Neural progenitor cell (in vitro differentiated cells): ENCODE measurements at places on chromosomes 7 and 10. TPM values are rescaled to one million over a fixed set of nuclear protein-coding genes. Genes with fewer than 3 reads are reported as not detected.

Gene GPRIN2
- 6.9 and 18.1 TPM in 2 replicates for total RNA-seq

Gene CXCL12
- 0.09 and 0.74 TPM in 2 replicates for total RNA-seq

Gene PNLIPRP1
- total RNA-seq: not detected in 2 replicates

DNA sequence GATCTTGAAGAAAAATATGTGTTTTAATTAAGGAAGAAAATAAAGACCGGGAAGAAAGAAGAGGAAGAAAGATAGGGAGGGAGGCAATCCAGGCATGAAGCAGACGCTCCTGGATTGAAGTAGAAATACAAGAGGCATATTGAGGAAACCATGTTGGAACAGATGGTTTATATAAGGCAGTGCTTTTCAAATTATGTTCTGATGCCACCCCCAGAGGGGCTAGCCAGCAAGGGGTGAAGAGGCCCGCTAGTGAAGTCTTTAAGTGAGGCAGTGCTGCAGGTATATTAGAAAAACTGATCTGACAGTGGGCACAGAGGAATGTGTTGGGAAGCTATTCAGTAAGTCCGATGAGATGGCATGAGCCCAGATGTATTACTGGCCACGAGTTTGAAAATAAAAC is 40.1 kb downstream of the REEP3 start:
- H3K27me3 ChIP-seq: no peaks in the 10 kb centered on the region
- H3K4me3 ChIP-seq: no peak overlapping the region
- no peak for DNase-seq
- no peaks in the 10 kb centered on the region for H3K36me3 ChIP-seq

DNA sequence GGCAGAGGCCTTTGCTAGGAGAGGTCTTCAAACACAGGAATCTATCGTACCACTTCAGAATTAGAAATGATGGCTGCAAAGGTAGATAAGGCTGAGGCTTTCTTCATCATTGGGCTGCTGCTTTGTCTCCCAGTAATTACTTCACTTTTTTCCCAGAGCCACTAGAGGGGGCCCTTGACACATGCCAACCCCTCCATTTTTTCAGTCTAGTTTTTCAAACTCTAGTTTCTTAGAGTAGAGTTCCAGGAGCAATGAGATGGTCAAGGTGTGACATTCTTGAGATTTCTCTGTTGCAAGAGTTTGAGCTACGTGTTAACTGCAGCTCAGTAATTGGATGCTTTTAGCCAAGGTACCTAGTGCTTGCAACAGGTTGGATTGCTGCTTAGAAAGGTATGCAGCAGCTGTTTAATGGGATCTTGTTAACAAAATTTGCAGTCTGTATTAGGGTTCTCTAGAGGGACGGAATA is 33.8 kb upstream of the RBM20 start:
- peaks cover 11% of the 10 kb centered on the region for H3K4me1 ChIP-seq
- no peak overlapping the region for H3K27ac ChIP-seq
- DNase-seq: peak; percentile 70
- peaks cover 7% of the 10 kb centered on the region for H3K36me3 ChIP-seq

- no peak for DNase-seq
- no peaks in the 10 kb centered on the region for H3K27me3 ChIP-seq
- H3K36me3 ChIP-seq: no peaks in the 10 kb centered on the region
- H3K4me3 ChIP-seq: no peak overlapping the region
Observed at GRCh38 chr10:33859319-33860022, 525.0 kb upstream of the NRP1 start.

- H3K36me3 ChIP-seq: no peaks in the 10 kb centered on the region
- H3K27ac ChIP-seq: no peak overlapping the region
- no peak overlapping the region for H3K4me3 ChIP-seq
Observed at GRCh38 chr7:50504646-50505546, 54.7 kb upstream of the FIGNL1 start.
